ENCODE measurements at places on chromosomes 7 and 10. TPM values are rescaled to one million over a fixed set of nuclear protein-coding genes. Genes with fewer than 3 reads are reported as not detected.

Gene UFSP1
- 3.3 TPM for total RNA-seq

Gene SPAM1
- total RNA-seq: not detected

Gene AKR1C3
- total RNA-seq: 169 TPM

Gene CYP17A1
- total RNA-seq: not detected

All from fibroblast of the aortic adventitia (primary cell).